Fibroblast of skin of right biceps (primary cell): ENCODE measurements at places on chromosomes 11 and 22.

DNA sequence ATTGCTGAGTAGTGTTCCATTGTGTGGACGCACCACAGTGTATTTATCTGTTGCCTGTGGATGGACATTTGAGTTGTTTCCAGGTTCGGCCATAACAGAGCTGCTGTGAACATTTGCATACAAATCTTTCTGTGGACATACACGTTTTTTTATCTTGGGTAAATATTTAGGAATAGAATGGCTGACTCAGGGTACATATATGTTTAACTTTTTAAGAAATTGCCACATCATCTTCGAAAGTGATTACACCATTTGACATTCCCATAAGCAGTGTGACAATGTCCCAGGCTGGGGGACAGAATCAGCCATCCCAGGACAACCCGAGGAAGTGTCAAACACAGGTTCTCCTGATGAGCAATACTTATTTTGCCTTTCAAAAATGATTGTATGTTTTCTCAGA, 87.9 kb downstream of the OSBP2 start:
- DNase-seq: no peak

DNA sequence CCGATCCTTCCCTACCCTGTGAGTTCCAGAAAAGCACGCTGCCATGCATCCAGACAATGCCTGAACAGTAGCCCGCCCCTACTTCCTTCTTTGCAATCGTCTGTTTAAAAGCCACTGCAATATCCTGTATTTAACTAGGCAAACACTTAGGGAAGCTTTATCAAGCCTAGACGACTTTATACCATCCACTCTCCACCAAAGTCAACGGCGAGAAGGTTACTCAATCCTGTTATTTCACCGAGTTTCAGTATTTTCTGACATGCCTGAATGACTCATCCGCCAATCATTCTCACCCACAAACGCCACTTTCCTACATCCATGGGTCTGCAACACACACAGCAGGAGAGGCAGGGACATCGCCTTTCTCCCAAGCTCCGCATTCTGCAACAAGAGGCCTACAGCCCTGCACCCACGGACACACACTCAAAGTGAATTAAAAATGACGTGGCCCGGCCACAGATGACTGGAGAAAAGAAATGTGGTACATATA, 9.3 kb downstream of the CELSR1 start:
- DNase-seq: peak; percentile 38

DNA sequence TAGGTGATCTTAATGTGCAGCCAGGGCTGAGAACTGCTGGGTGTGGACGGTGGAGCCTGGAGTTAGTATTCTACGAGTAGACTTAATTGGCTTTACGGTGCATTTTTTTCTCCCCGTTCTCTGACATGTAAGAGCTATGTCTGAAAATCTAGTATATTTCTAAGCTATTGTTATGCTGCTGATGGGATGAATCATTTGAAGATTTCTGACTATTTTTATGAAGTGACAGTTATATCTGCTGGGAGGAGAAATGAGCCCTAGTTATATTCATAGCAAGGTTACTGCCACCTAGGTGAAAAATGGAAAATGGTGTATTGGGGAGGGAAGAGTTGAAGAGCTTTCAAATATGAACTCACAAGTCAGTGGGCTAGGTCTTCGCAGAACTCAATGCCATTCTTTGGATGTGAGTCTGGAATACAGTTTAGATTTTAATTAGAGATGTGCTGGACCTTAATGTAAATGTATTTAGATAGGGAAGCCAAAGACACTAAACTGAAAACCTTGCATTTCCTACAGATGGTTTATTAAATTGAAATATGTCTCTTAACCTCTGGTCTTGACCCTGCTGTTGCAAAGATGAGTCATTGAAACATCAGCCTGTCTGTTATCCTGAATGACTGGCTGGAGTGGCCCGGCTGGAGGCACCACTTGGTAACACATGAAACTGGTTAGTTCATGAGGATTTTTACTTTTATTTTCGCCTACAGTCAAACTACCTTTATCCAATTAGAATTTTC, 293.7 kb downstream of the DDX10 start:
- peak; percentile 75 for DNase-seq

DNA sequence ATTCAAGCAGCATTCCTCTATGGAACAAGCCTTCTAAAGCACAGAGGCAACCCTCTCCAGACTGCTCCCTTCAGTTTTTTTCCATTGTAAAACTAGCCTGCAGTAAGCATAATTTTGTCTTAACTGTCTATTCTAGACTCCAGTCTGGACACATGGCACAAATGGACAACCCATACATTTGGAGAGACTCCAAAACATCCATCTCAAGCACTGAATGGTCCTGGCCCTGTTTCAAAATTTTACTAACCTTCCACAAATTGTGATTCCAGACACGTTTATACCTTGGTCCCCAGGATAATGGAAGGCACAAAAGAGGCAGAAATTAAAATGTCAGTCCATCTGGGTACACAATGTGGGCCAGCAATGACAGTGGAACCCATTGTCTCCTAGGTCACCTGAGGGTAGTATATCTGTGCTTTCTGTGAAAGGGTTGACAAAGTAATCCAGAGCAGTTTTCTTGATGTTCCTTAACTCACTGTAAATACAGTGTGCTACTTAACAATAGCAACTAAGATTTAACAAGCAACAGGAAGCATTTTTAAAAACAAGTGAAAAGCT, 16.2 kb upstream of the SESN3 start:
- no peak for DNase-seq

DNA sequence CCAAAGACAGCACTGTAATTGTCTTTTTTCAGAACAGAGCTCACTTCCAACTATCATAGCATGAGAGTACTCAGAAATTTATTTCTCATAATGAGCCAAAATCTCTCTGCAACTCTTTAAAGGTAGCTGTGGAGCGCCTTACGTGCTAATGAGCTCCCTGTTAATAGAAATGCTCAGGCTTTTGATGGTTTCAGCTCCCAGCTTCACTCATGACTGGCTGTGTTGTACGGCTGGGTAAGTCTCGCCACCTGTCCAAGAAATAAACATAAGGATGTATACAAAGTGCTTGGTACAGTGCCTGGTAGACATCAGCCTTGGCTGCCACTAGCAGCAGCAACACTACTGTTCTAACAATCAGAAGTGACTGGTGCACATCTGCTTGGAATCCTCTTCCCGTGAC, 109.4 kb downstream of the LDLRAD3 start:
- DNase-seq: no peak

DNA sequence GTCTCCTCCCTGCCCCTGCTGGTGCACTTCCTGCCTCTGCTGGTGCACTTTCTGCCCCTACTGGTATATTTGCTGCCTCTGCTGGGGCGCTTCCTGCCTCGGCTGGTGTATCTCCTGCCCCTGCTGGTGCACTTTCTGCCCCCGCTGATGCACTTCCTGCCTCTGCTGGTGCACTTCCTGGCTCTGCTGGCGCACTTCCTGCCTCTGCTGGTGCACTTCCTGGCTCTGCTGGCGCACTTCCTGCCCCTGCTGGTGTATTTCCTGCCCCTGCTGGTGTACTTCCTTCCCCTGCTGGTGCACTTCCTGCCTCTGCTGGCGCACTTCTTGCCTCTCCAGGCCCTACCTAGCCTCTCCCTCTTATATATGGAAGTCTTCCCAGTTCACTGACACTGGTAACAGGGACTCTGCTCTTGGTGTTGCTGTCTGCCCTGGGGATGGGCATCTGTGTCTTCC, 10.1 kb downstream of the MTFP1 start:
- no peak for DNase-seq

- DNase-seq: no peak
These were observed 381.3 kb upstream of the ANO5 start for GRCh38 chr11:21811572-21811971.

DNA sequence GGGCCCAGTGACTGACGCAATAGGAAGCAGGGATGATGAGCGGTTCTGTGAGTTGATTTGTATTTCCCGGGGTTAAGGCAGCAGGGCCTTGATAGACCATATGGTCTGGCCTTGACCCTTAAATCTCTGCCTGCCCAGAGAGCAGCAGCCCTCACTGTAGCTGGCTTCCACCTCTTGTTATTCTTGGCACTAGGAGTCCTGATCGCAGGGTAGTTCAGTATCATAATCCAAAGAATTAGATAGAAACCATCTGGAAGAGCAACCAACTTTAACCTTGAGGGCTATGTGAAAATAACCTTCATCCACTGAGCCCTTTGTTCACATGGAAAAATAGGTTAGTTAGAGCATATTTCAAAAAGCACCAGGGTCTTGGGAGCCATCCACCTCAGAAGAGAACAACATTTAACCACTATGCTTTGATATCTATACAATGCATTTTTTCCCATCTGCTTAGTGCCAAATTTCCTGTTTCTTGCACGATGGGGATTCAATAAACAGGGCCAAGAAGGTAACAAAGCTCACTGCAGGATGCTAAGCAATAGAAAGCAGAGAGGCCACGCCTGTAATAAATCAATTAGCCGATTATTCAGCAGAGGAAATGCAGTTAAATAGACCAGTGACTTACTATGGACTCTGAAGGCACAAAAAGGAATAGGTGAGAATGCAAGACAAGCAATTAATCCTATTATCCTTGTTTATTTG, 761.3 kb downstream of the OPCML start:
- DNase-seq: peak; percentile 7

DNA sequence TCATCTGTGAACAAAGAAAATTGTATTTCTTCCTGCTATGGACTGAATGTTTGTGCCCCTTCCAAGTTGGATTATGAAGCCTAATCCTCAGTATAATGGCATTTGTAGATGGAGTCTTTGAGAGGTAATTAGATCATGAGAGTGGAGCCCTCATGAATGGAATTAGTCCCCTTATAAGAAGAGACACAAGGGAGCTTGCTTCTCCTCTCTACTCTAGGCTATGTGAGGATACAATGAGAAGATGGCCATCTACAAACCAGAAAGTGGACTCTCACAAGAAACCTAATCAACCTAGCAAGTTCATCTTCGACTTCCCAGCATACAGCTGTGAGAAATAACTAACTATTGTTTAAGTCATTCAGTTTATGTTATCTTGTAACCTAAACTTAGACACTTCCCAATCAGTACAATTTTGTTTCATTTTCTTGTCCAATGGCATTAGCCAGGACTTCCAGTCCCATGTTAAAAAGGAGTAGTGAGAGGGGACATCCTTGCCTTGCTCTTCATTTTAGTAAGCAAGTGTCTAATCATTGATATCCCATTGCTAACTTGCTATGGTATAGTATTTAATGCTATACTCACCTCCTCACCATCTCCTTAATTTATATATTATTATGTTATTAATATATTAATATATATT, 45.7 kb downstream of the PDGFD start:
- DNase-seq: no peak

DNA sequence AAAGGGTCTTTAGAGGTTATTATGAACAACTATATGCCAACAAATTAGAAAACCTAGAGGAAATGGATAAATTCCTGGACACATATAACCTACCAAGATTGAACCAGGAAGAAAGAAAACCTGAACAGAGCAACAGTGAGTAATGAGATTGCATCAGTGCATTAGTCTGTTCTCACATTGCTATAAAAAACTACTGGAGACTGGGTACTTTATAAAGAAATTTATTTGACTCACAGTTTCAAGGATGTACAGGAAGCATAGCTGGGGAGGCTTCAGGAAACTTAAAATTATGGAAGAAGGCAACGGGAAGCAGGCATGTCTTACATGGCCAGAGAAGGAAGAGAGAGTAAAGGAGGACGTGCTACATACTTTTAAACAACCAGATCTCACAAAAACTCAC, 70.8 kb upstream of the GNAZ start:
- no peak for DNase-seq

- peak; percentile 72 for DNase-seq
These were observed 39.4 kb downstream of the SIK3 start for GRCh38 chr11:117058761-117059261.
